AG04449 (cell line): ENCODE measurements at places on chromosomes 4 and X.

DNA sequence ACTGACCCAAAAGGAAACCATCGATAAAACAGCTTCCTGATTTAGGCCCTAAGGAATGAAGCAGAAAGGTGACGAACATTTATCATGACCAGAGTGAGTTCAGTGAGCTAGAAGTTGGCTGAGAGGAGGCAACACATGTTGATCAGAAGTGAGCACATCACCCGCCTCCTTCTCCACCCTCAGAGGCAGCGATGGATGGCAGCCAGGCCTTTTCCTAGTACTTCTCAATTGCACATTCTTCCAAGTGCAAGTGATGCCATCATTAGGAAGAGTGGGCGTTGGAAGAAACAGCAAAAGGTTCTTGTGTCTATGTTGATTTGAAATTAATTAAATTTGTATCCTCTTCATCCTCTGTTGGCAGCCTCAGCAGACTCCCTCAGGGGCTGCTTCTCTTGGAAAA lies 51.7 kb downstream of the TMEM154 start:
- no peak for DNase-seq

DNA sequence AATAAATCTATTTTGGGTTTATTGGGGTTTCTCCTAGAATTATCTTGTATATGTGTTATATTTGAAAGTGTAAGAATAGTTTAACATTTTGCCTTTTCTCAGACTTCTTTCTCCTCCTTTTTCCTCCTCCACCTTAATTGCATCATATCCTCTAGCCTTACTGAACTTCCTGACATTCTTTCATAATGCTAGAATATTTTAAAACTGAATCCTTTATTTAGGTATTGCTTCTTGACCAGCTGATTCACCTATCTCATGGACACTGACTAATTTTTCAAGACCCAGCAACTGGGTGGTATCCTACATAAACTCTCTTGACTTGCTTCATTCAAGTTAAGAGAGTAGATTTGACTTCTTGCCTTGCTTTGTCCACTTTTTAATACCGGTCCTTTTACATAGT lies 1508.9 kb downstream of the STIM2 start:
- DNase-seq, result no peak

DNA sequence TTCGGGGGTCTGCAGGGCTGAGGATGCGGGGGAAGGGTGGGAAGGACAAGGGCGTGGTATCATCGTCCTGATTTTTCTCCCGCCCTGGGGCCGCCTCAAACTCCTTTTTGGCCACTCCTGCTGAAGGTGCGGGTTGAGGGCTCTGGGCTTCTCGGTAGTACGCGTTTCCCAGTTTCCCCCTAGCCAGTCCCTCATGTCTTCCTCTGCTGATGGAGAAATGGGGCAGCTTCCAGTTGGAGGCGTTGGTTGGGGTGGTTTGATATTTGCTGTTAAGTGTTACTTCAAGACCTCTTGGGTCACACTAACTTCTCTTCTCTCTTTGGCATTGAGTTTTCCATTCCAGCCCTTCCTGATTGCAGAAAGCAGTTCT lies 482 bp downstream of the GSTCD start:
- DNase-seq, result no peak

DNA sequence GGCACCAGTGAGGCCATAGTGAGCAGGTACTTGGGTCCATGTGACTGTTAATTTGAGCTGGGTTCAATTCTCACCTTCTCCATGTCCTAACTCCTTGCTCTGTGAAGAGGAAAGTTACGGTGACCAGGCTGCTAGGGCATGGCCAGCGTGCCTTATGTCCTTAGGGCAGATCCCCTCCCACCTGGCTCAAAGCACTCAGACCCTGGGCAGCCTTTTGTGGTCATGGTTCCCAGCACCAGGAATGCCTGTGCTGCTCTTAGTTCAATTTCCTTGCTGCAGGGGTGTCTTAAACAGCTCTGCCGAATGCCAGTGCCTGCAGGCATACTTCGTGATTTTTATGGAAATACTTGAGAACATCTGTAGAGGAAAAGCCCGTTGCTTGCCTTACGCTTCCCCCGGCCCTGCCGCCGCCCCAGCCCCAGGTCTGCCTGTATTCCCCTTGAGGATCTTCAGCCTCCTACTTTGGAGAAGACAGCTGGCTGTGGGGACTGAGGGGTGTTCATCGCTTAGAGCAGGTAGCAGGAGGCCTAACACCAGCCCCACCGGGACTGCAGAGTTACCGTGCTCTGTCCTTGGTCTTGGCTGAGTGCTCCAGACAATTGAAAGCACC lies 3.1 kb upstream of the CDK16 start:
- no peak for DNase-seq

GRCh38 chrX:119190831-119191230 lies 45.3 kb upstream of the PGRMC1 start:
- no peak for DNase-seq

DNA sequence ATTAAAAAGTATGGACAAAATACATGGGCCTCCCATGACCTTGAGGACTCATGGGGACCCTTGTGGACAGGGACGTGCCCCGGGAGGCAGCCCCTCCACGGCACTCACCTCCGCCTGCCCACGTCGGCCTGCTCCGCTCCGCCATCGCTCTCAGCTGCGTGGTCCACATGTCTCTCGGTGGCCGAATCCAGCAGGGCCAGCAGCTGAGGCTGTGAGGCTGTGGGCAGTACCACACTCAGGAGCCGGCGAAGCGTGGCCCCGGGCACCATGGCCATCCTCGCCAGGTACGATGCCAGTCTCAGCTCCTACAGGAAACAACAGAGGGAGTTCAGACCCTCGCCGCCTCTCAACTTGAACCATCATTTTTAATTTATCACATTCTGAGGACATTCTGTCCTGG lies 140.0 kb downstream of the EVC2 start:
- no peak for DNase-seq

GRCh38 chr4:118281611-118282442 lies 71.0 kb downstream of the PRSS12 start:
- DNase-seq, result no peak

DNA sequence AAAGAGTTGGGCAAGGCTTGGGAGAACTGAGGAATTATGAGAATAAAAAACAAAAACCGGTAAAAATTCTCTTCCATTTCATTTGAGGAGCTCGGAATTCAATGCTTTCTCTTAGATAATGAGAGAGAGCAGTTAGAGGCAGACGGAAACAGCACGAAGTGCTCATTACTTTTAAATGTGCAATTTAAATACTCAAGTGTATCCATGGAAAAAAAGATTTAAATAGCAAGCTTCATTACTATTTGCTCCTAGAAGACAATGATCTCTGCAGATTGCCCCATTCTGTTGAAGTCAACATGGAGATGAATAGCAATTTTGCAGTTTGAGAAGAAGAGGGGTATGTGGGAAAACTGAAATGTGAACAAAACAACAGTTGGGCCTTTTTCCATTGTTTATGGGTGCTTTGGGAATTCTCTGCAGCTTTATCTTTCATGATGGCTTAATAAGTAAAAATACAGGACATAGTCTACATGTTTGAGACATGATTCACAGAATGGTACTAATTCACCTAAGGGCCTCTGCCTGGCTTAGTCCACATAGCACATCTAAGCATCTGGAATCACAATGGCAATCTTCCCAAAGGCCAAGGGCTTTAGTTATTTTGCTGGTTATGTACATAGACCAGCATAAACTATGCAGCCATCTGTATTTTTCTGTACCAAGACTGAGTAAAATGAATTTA lies 512.7 kb upstream of the FAT1 start:
- DNase-seq, result peak; percentile 83

DNA sequence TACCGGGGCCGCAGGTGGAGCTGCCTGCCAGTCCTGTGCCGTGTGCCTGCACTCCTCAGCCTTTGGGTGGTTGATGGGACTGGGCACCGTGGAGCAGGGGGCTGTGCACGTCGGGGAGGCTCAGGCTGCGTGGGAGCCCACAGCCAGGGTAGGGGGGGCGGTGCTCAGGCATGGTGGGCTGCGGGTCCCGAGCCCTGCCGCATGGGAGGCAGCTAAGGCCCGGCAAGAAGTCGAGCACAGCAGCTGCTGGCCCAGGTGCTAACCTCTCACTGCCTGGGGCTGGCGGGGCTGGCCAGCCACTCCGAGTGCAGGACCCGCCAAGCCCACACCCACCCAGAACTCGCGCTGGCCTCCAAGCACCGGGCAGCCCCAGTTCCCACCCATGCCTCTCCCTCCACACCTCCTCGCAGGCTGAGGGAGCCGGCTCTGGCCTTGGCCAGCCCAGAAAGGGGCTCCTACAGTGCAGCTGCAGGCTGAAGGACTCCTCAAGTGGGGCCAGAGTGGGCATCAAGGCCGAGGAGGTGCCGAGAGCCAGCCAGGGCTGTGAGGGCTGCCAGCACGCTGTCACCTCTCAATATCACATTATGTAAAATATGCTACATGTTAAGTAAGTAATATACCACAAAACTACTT lies 104.1 kb downstream of the COX7B2 start:
- DNase-seq, result no peak

DNA sequence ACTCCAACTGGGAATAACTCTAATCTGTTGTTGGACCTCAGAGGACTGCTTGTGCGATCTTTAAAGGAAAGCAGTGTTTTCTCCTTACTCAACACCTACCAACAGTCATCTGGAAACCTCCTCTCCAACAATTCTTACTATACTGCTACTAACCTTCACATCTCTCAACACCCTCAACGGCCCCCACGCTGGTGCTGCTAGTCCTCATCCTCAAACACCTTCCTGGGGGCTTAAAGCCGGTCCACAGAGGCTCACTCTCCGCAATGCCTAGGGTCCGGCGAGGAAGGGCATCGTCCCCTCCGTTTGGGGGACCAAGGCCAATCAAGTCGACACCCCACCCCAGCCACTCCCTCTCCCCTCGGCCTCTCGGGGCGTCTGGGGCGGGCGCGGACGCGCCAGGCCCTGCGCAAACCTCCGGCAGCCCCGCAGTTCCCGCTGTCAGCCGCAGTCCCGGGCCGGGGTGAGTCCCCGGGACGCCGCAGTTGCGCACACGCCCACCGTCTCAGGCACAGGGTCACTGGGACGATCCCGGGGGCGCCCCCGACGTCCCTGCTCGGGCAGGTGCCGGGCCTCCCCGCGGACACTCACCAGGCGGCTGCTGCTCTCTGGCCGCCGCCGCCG lies 418 bp downstream of the TAB3 start:
- no peak for DNase-seq

DNA sequence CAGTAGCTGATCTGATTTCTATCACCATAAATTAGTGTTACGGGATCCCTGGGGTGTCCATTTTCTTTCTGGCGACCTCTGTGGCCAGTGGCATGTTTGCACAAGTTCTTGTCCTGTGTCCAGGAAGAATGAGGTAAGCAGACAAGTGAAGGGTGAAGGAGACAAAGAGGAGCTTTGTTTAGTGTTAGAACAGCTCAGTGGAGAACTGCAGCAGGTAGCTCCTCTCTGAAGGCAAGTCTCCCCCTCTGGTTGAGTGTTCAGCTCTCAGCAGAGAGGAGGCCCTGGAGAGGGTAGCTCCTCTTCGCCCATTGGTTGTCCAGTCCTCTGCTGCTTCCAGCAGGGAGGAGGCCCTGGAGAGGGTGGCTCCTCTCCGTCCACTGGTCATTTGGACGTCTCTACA lies 47.2 kb downstream of the DMP1 start:
- no peak for DNase-seq

- no peak for DNase-seq
Observed at GRCh38 chrX:127085939-127086338, 266.4 kb downstream of the PRR32 start.

DNA sequence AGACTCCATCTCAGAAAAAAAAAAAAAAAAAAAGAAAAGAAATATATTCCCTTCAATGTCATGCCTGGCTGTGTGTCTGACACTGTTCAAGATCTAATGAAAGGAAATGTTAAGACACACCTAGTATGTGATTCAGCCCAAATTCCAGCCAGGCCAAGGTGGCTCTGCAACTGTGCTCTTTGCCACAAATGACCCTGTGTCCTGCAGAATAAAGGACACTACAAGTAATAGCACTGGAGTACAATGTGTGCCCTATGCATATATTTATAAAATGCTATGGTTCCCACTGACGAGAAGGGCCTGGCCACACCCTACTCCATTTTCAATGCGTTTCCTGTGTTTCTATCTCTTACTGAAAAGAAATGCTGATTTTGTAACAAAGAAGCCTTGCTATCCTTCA lies 98.0 kb upstream of the SORBS2 start:
- no peak for DNase-seq

- DNase-seq, result no peak
Observed at GRCh38 chr4:183022617-183023016, 76.4 kb upstream of the WWC2 start.

DNA sequence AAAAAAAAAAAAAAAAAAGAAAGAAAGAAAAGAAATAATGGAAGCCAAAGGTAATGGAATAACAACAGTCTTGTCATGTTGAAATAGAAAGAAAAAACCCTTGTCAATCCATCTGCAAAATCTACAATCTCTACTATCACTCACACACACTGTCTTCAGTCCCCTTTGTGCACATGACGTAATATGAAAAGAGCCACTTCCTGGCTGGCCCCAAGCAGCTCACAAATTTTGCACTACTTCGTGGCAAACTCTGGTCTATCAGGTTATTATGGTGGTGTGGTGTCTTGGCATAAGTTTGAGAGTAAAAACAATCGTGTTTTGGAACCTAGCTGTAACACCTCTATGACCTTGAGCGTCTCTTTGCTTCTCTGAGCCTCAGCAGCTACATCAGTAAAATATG lies 8.3 kb upstream of the AFAP1 start:
- DNase-seq, result no peak
